Glutamatergic neuron (in vitro differentiated cells): ENCODE measurements at places on chromosomes 1 and 21.

- no peak for DNase-seq
Observed at GRCh38 chr1:238029126-238029525, 138.4 kb upstream of the ZP4 start.

GRCh38 chr1:238658763-238659162 is 727.6 kb upstream of the CHRM3 start:
- DNase-seq: no peak

DNA sequence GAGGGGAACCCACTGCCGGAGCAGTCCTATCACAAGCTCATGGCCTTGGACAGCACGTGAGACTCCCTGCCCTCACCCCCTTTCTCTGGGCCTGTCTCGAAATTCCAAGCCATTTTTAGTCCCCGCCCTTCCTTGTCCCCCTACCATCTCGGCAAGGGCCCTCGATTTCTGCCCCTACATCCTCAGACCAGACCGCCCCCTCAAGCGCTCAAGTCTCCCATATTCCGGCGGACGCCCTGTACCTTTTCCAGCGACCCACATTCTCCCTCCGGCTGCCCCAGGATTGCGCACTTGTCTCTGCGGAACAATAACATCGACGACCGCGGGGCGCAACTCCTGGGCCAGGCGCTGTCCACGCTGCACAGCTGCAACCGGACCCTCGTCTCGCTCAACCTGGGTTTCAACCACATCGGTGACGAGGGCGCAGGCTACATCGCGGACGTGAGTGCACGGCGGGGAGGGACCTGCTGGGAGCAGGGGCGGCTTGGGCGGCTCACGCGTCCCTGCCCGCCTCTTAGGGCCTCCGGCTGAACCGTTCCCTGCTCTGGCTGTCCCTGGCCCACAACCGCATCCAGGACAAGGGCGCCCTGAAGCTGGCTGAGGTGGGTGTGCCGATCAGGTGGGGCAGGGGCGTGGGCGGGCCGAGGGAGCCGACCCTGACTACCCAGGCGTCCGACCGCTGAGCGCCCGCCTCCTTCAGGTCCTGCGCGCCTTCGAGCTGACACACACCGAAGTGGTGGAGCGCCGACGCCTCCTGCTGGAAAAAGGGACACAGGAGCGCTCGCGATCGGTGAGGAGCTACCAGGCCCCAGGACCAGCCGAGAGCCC is 7.0 kb downstream of the LRRC71 start:
- peak; percentile 88 for DNase-seq

GRCh38 chr1:36722871-36723270 is 240.2 kb upstream of the CSF3R start:
- no peak for DNase-seq

DNA sequence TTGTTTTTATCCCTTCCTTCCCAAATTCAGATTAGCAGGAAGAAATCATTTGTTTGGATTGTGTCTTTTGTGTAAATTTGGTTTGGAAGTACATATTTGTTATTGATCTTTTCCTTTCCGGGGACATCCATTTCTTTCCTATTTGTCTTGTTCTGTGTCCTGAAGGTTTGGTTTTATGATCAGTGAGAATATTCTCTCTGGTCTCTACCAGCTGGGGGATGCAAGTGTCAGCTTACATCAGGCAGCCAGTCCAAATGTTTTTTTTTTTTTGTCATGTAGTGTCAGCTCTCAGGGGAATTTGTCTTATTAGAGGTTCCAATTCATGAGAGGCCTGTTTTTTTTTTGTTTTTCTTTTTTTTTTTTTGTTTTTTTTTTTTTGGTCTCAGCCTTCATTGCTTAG is 479.2 kb upstream of the LRRC7 start:
- DNase-seq: no peak

- DNase-seq: no peak
Observed at GRCh38 chr1:156704166-156704711, 1.1 kb downstream of the CRABP2 start.

DNA sequence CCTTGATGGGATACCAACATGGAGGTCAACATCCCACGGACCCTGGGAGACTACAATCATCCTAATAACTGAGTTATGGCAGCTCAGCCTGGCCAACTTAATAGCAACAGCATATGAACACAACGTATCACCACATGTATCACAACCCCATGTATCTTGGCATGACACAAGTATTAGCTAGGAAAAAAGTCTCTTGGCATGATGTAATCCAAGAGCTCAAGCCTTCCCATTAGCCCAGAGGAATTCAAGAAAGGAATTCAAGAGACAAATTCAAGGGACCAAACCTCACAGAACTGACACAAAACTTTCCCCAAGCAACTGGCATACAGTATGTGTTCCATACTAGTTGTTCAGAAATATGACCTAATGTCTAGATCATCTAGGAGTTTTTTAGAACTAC is 100.9 kb upstream of the HMGB4 start:
- no peak for DNase-seq

DNA sequence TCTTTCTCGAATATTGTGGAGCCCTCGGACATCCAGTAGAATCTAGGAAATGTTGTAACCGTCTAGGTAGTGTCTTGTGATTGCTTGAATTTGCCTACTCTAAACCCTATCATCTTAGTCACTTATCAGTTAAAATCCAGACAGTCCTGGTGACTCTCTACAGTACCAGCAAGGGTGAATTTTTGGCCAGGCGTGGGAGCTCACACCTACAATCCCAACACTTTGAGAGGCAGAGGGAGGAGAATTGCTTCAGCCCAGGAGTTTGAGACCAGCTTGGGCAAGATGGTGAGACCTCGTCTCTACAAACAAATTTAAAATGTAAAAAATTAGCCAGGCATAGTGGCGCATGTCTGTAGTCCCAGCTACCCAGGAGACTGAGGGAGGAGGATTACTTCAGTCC is 230.9 kb downstream of the CHRM3 start:
- DNase-seq: no peak

DNA sequence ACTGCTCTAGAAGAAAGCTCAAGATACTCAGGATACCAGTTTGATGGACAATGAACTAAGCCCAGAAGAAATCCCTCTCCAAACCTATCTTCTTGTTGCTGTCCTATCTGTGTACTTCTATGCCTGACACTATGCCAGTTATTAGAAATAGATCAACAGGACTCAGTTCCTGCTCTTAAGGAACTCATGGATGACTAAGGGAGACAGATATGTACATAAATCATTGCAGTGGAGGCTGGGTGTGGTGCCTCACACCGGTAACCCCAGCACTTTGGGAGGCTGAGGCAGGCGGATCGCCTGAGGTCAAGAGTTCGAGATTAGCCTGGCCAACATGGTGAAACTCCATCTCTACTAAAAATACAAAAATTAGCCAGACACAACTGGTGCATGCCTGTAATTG is 42.4 kb upstream of the AK4 start:
- no peak for DNase-seq

- no peak for DNase-seq
Observed at GRCh38 chr1:165738794-165739193, 29.9 kb downstream of the TMCO1 start.

- no peak for DNase-seq
Observed at GRCh38 chr1:219099307-219099706, 74.4 kb upstream of the LYPLAL1 start.

- no peak for DNase-seq
Observed at GRCh38 chr1:202018468-202019234, 8.3 kb downstream of the ELF3 start.

GRCh38 chr1:7558041-7558461 is 213.0 kb upstream of the VAMP3 start:
- DNase-seq: peak; percentile 23

DNA sequence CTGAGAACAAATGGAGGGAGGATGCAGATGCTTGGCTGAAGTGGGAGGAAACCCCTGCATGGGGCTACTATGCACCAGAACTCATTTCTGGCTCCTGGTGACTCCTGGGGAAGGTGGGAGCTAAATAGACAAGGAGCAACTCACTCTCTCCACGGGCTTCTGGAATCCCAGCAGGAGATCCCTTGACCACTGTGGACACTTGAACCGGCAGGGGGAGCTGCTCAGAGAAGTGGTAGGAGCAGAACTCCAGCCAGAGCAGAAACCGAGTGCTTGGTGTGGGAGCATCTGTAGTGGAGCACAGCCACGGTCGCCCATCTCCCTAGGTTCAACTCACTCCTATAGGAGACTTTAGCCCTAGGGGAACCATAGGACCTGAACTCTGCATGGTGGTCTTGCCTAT is 205.6 kb upstream of the GJB5 start:
- DNase-seq: peak; percentile 45

DNA sequence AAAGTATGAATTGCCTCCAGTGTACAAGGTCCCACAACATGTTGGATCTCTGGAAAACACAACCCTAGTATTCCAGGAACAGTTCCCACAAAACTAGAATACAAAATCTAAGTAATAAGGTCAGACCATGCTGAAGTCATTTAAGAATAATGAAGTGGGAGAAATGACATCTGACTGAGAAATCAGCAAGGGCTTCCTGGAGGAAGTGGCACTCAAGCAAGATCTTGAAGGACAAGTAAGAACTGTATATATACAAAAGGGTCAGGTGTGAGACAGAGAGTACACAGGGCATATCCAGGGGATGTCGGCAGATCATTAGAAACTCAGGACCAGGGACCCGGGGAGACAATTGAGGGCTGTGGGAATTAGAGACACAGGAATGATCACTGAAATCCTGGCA is 18.7 kb downstream of the MIS18A start:
- no peak for DNase-seq
